ENCODE measurements at places on chromosomes 13 and 19. TPM values are rescaled to one million over a fixed set of nuclear protein-coding genes. Genes with fewer than 3 reads are reported as not detected.

IL11 gene
- 0.68 TPM for total RNA-seq

PMIS2 gene
- total RNA-seq, result not detected

SOX21 gene
- 28.0 TPM for total RNA-seq

SULT2A1 gene
- total RNA-seq, result not detected

LMTK3 gene
- 5.3 TPM for total RNA-seq

GRIK5 gene
- 0.89 TPM for total RNA-seq

All from lower leg skin (tissue), 4 donors.